ENCODE measurements at places on chromosomes 6 and 20.

GRCh38 chr20:58223358-58223941 is 5.0 kb downstream of the ANKRD60 start:
- no peak for DNase-seq

DNA sequence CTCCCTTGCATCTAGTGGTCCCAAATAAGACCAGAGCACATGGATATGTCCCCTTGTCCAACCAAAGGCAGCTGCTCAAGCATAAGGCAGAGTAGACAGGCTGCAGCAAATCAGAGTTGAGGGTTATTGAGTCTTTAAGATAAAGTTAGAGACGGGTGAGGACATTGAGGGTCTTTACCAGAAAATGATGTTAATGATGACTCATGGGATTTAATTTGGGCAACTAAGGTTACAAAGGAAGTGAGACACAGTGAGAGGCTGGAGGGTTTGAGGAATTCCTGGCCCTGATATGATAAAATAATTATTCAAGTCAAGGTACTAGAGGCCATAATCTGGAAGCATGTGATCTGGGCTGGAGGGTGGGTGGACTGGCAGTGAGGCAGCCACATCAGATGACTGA is 133.6 kb downstream of the ALDH8A1 start:
- DNase-seq = no peak

DNA sequence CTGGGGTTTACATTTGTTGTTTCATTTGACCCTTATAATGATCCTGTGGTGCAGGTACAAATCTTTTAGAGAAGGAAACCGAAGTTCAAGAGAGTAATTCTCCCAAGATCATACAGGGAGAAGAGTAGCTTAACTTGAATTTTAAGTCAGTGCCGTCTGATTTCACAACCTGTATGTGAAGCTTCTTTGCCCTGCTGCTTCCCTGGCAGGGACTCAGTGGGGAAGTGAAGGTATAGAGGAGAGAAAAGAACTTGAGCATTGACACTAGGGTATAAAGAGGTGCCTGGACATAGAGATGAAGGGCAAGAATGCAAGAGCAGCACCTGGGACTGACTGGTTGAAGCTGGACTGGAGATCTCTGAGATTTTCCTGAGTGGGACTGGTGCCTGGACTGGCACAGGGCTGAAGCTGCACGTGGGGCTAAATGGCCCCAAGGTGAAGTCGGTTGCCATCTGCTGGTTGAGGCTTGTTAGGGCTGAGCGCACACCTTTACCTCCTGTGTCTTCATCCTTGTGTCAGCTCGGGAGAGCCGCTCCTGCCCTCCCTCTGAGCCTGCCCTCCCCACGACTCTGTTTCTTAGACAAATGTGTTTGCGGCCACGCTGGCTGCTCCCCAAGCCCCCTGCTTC is 41.8 kb downstream of the FARS2 start:
- DNase-seq = no peak

GRCh38 chr6:90222724-90223198 is 73.9 kb downstream of the BACH2 start:
- DNase-seq = no peak

DNA sequence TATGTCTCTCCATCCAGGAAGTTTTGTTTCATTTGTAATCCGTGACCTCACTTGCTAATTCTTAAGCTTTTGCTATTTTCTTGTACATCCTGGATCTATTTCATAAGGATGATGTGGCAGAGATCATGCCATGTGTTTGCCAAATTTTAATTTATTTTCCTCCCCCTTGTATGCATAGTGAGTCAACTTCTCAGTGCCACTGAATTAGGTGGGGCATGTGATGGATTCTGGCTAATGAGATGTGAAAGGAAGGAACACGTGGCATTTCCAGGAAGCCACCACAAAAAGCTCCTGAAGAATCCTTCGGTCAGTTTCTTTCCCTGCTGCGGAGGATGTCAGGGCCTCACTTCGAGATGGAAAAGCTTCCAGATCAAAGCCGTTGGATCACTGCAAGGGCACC is 86.2 kb upstream of the PRL start:
- DNase-seq = no peak

- DNase-seq = no peak
Measured at GRCh38 chr6:65448866-65449265, 258.2 kb downstream of the EYS start.

GRCh38 chr6:91683240-91683639 is 1096.4 kb upstream of the MAP3K7 start:
- DNase-seq = no peak

DNA sequence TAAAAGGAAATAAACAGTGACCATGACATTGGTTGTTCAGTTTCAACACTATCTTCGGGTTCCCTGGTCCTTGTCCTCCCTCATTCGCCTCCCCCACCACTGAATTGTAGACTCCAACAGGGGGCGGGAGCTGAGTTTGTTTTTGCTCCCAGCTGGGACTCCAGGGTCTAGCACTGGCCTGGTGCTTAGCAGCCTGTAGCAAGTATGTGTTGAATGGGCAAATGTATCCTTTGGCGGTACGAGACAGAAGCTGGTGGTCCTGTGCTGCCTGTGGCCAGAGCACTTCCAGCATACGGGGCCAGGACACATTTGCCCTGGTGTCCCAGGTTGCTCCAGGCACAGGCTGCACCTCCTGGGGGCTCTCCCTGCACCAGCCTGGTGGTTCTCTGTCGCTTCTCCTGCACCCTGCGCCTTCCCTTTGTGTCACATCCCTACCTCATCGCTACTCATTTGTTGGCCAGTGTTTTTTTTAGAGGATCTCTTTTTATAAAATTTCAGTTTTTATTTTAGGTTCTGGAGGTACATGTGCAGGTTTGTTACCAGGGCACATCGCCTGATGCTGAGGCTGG is 40.1 kb downstream of the PHACTR3 start:
- no peak for DNase-seq

GRCh38 chr20:18090477-18090876 is 32.8 kb upstream of the OVOL2 start:
- DNase-seq = no peak

GRCh38 chr6:111522393-111523020 is 39.5 kb upstream of the REV3L start:
- DNase-seq = no peak

DNA sequence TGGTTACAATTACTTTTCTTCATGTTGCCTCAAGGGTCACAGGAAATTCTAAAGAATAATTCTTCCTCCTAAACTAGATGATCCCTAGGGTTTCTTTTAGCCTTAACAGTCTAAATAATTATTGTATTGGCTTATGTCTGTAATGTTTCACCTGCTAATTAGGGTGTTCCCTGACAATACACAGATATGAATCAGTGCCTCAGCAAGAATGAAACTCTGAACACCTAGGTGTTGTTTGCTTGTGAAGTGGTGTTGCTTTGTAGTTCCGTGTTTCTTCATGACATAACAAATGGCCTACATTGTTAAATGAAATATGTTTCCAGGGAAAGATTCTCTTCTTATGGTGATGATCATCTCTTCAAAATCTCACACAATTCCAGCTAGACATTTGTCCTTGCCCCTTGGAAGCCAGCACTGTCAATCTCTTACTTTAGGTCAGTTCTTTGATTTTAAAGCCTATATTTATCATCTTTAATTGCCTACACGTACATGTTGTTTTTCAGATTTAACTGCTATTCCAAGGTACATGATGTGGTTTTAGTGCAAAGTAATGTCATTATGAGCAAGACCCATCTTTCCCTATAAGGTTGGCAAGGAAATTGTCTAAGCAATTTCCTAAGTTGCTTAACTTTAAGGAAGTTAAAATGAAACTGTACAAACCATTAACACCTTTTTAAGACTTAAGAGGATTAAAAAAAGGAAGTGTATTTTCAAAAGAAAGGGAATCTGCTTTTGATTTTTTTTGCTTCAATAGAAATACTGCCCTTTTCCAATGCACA is 111.9 kb downstream of the TBC1D7 start:
- no peak for DNase-seq

DNA sequence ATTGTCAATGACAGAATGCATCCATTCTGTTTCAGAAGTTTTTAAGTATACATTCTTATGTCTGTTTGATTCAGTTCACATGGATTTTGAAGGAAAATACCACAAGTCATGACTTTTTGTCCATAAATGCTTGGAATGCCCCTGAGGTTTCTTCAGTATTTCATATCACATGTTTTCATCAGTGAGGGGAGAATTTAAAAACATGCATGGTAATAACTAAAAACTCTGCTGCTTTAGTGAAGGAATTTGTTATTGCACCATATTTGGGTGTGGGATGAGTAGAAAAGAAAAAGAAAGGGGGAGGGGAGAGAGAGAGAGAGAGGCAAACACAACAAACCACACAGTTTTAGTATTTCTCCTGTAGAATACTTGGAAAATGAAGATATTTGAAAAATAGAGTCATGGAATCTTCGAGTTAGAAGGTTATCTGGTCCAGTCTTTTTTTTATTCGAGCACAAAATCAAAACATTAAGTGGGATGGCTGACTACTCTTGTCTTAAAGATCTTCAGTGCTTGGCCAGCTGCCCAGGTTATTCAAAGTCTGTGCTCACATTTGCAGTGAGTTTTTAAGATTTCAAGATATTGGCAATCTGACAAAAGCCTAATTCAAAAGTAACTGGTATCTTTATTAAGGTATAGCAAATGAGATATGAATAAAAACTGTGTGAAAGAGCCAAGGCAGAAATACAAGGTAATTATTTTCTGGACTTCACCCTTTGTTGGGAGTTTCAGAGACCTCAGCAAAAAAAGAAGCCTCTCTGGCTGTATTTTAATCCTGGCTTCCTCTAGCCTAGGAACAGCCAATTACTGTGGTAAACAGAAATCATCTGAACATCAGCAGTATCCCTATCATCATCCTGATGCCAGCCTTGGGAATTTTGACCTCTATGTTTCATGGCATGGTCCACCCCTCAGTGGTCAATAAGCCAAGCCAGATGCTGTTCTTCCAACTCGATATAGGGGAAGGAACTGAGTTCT is 687.9 kb upstream of the CITED2 start:
- no peak for DNase-seq

DNA sequence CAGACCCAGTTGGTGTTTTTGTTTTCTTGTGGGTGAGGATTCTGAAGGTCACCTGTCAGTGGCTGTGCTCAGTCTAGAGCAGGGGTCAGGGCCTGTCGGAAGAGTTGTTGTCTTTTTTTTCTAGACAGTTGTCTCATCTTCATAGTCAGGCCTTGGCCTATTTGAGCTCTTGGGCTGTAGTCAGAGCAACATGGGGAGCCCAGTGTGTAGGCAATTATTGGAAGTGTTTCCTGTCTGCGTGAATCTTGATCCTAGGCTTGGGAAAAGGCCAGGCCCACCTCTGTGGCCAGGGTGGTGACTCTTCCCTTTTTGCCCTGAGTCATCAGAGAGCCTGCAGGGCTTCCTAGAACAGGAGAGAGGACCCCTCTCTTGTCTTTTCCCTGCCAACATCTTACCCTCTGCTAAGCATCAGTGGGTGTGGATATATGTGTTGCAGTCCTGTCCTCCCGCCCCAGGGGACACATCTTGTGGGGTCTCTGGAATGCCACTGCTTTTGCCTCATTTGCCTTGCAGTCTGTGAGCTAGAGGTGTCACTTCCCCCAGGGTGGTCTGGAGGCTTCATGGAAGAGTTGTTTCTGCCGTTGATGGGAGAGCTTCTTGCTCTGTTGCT is 11.4 kb downstream of the TJAP1 start:
- no peak for DNase-seq

Data from HAP-1 (cell line).